NCI-H2081 (cell line): ENCODE measurements at places on chromosomes 1 and 21.

DNA sequence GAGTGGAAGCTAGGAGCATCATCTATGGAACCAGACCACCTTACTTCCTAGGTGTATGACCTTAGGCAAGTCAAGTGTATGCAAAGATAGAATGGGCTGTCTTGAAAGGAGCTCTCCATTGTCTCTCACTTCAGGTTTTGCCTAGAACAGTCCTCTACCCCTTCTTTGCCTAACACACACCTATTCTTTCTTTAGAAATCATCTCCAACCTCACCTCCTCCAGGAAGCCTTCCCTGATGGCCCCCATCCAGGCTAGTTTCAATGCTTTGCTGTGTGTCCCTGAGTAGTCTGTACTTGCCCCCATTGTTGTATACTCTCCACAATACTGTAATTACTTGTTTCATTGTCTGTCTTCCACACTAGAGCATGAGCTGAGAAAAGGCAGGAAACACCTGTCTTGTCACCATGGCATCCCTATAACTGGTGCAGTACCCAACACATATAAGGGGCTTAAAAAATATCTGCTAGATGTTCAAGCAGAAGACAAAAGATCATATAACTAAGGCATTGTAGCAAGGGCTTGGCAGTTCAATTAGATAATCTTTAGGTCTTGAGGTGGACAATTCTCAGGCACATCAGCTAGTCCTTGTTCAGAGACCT, 83.0 kb downstream of the RRAGC start:
- DNase-seq = peak; percentile 29

DNA sequence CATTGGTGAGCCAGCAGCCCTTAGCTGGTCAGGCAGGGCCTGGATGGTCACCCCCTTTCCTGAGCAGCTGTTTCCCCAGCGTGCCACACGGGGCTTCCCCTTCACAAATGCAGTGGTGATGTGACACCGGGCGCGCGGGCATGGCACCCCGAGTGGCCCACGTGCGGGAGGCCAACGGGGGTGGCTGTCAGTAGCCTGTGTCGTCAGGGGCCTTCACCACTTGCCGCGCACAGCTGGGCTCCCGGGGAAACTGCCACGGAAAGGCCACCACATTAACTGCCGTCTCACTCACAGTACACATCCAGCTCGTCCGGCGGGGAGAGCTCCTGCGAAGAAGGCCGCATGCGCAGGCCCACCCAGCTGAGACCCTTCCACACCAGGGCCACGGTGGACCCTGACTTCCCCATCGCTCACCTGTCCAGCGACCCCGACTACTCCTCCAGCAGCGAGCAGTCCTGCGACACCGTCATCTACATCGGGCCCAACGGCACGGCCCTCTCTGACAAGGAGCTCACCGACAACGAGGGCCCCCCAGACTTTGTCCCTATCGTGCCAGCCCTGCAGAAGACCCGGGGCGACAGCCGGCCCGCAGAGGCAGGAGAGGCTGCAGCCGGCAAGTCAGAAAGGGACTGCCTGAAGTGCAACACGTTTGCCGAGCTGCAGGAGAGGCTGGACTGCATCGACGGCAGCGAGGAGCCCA, 530.5 kb downstream of the KIF26B start:
- no peak for DNase-seq

DNA sequence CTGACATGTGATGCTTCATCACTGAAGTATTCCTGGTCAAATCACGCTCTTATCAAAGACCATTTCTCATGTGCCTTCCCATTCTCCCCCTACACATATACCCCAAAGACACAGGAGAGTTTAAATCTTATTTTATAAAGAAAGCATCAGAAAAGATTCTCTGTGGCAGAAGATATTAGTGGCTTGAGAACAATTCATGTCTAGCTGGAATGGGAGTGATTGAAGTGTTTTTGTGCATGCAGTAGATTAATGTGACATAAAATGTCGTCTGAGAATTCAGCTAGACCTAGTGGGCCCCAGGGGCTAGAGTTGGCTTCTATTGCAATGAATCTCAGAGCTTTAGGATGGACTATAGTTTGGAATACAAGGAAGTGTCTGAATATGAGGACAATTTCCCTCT, 163.9 kb downstream of the HUNK start:
- DNase-seq = no peak

- no peak for DNase-seq
These were observed 5.0 kb downstream of the CERS2 start for GRCh38 chr1:150969626-150970025.

DNA sequence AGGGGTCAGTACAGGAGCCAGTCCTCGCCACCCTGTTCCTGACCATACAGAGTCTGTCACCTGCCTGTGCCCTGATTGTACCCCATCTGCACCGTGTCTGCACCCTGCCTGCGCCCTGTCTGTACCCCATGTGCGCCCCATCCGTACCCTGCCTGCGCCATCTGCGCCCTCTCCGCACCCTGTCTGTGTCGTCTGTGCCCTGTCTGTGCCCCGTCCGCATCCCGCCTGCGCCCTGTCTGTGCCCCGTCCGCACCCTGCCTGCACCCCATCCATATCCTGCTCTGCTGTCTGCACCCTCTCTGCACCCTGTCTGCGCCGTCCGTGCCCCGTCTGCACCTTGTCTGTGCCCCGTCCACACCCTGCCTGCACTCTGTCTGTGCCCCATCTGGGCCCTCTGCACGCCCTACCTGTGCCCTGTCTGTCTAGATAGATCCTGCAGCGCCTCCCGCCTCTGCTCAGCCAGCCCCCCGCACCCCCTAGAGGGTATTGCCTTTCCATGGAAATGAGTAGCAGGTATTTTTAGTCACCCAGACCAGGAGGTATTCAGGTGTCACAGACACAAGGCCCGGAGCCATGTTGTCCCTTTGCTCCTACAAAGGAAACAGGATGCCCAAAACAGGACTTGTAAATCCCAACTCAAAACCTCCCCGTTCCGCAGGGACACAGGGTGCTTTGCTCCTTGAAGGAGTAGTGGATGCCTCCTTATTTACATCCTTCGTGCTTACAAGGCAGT, 7.7 kb upstream of the NPHP4 start:
- DNase-seq = no peak

DNA sequence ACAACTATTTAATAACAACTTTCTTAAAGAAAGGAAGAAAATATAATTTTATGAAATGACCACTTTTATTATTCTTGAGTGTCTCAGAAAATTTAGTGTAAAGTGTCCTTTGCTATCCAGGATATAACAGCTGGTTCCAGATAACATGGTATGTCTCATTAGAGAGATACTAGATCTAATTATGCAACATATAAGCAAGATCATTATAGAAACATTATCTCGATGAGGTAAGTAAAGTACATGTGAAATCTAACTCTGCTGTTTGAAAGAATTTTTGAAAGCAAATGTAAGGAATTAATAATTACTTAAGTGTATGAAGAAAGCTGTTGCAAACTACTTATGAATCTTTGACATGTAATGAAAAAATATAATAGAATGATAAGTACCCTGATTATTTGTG, 887.4 kb upstream of the CXADR start:
- DNase-seq = no peak

GRCh38 chr1:223067914-223068313, 75.1 kb downstream of the TLR5 start:
- no peak for DNase-seq

- DNase-seq = peak; percentile 59
These were observed 3.3 kb upstream of the HMGN2 start for GRCh38 chr1:26468911-26469310.

GRCh38 chr1:160830321-160831153, 32.1 kb downstream of the CD244 start:
- DNase-seq = peak; percentile 17

- peak; percentile 45 for DNase-seq
These were observed 1.3 kb downstream of the NOS1AP start for GRCh38 chr1:162070825-162071224.

DNA sequence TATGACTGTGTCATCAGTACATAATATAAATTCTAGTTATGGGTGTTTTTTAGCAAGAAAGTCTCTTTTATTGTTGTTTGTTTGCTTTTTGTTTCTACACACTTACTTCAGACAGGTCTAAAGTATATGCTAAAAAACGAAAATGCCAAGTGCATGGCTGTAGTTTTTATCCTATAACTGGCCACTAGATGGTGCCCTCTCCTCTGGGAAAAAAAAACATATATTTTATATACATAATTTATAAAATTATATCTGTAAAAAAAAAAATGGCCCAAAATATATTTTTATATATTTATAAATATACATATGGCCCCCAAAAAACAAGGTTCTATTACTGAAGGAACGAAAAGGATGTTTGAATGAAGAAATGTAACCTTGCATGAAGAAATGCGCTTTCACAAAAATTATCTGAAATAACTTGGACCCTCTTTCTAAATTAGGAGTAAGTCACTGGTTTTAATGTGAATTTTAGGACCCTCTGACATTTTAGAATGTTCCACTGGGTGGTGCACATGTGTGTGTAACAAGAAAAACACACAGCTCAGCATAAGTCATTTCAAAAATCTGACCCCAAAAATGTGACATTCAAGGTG, 93.5 kb downstream of the TTLL7 start:
- peak; percentile 30 for DNase-seq

GRCh38 chr1:86765073-86765472, 60.7 kb downstream of the SH3GLB1 start:
- no peak for DNase-seq

- DNase-seq = no peak
These were observed 246.9 kb upstream of the IRF2BP2 start for GRCh38 chr1:234856845-234857245.

GRCh38 chr1:228818296-228818695, 83.0 kb downstream of the RHOU start:
- no peak for DNase-seq

GRCh38 chr1:94962409-94963265, 35.7 kb upstream of the CNN3 start:
- no peak for DNase-seq

DNA sequence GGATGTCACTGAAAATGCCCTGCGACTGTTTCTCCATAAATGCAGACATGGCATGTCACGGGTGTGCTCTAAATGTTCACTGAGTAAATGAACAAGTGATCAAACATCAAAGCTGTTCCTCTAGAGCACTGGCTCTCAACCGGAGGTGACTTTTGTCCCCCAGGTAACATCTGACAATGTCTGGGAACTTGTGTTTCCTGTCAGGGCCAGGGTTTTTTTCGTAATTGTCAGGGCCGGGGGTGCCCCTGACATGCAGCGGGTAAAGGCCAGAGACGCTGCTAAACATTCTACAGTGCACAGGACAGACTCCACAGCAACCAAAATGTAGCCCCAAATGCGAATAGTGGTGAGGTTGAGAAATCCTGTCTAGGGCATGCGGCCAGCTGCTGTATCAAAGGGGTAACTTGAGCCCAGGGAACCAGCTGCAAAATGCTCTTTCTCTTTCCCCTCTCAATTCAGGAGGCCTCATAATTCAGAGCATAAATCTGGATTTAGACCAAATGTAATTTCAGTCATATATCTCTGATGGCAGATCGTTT, 2.0 kb downstream of the ALDH4A1 start:
- no peak for DNase-seq

GRCh38 chr1:226700861-226701260, 38.2 kb downstream of the ITPKB start:
- no peak for DNase-seq

- no peak for DNase-seq
These were observed 632 bp downstream of the TMEM79 start for GRCh38 chr1:156284757-156285156.

DNA sequence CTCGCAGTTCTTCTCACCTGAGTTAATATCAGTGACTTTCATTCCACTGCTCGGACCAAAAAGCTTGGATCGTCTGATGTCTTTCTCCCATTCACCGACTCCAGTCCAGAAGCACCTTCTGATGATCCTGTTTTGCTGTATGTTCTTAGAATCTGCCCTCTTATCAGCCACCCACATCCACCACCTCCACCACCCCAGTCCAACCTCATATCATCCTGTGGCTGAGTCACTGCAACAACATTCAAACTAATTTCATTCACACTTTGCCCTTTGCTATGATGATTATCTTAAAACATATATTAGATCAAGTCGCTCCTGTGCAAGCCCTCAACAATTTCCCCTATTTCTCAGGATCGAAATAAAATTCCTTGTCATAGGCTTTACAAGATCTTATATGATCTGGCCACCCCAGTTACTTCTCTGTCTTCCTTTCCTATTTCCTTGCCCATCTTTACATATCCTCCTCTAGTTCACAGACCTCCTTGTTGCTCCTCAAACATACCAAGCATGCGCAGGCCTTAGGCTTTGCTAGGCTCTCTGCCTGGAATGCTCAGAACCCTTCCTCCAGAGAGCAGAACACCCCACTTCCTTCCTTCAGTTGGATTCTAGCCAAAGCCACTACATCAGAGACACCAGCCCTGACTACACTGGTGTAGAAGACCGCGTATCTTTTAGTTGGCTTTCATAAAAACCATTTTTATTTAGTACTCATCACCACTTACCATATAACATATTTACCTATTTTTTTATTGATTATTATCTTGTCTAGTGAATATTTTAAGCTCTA, 335.7 kb upstream of the GREM2 start:
- no peak for DNase-seq

- no peak for DNase-seq
These were observed 26.9 kb downstream of the IGSF21 start for GRCh38 chr1:18134324-18135046.

- DNase-seq = no peak
These were observed 368.4 kb upstream of the GREM2 start for GRCh38 chr1:240980342-240980741.

- DNase-seq = no peak
These were observed 76.2 kb upstream of the TEKT2 start for GRCh38 chr1:36007741-36008140.

DNA sequence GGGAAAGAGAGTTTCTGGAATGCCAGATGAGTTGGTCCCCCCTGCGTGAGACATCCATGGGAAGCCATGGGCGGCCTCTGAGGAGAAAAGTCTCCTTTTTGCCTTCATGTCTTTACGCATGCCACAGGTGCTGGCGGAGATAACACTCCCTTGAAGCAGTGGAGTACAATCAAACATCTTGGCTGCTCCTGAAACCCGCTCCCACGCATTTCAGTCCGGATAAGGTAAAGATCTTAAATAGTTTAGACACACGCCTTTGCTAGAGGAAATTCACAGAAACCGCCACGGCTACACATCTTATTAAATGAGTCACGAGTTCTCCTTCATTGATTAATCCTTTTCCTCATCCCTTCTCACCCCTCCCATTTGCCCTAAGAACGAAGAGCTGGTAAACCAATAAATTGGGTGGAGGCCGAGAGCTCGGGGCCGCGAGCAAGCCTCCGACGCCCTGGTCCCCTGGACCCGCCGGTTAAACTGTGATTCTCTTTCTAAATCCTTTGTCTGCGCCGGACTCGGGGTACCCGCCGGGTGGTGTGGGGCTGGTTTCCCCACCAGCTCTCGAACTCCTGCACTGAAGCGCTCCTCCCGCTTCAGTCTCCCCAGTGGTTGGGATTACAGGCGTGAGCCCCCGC, 6.6 kb upstream of the ZNF669 start:
- no peak for DNase-seq

- peak; percentile 34 for DNase-seq
These were observed 50.4 kb downstream of the SLC16A1 start for GRCh38 chr1:112905395-112906149.

DNA sequence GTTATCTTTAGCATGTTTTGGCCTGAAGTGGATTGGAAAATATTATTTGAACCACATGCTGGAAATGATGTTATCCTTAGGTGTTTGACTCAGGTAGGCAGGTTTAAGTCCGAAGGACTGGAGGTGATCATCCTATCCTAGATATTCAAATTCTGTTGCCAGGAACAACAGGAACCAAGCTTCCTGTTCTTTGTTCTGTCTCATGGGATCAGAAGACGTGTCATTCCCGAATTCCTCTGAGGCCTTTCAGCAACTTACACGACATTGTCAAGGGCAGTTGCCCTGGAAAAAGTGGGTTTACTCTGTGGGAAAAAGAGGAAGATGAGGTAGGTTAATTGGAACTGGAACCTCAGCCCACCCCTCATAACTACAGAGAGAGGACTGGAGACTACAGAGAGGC, 36.6 kb downstream of the SLAMF6 start:
- no peak for DNase-seq
